ENCODE measurements at places on chromosomes 3 and 15.

GRCh38 chr3:111846039-111846438 is 13.0 kb upstream of the PHLDB2 start:
- DNase-seq, result no peak

- DNase-seq, result no peak
Measured at GRCh38 chr3:27553886-27554540, 69.8 kb upstream of the SLC4A7 start.

DNA sequence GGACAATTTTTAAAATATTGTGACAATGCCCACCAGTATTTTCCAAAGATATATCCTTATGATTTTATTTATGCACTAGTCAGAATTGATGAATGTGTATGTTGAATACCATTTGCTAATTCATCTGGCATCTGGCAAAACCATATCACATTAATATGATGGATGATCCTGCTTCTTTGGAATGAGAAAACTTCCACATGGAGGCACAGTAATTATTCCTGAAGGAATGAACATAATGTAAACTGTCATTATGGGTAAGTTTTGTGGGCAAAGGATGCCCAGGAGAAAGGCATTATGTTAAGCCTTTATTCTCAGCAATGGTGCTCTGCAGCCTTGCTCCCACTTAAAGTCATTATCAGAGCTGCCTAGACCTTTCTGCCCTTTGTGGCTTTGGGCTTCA is 113.0 kb upstream of the MME start:
- no peak for DNase-seq

DNA sequence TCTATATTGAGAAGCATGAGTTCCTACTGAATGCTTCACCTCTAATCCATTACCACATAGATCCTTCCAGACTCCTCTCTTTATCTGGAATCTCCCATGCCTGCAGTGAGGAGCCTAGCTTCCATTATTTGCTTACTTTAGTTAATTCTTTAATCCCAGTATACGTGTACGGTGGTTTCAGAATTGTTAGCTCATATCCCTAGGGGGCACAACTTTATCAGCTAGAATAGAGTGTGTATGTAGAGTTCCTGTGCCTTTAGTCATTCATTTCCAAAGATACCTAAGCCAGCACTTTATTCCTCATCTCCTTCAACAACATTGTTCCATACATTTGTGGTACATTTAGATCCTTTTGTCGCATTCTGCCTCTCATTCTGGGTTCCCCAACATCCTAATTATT is 226.0 kb downstream of the TJP1 start:
- no peak for DNase-seq

- DNase-seq, result peak; percentile 19
Measured at GRCh38 chr3:71930056-71930991, 145.4 kb upstream of the PROK2 start.

- DNase-seq, result no peak
Measured at GRCh38 chr15:35546511-35547381, 781 bp upstream of the DPH6 start.

DNA sequence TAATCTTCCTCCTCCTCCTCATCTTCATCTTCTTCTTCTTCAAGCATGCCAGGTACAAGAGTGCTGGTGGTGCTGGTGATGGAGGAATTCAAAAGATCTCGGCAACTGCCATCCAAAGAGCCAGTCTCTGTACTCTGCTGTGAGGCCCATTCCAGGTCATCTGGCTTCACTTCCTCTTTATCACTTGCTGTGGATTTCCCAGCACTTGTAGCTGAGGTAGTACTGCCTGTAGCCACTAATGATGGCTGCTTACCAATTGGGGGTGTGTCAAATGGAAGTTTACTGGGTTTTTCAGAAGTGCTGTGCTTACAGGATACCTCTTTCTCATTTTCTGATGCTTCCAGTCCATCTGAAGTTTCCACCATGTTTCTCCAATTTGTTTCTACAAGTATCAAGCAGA is 28.8 kb upstream of the SHC4 start:
- DNase-seq, result no peak

DNA sequence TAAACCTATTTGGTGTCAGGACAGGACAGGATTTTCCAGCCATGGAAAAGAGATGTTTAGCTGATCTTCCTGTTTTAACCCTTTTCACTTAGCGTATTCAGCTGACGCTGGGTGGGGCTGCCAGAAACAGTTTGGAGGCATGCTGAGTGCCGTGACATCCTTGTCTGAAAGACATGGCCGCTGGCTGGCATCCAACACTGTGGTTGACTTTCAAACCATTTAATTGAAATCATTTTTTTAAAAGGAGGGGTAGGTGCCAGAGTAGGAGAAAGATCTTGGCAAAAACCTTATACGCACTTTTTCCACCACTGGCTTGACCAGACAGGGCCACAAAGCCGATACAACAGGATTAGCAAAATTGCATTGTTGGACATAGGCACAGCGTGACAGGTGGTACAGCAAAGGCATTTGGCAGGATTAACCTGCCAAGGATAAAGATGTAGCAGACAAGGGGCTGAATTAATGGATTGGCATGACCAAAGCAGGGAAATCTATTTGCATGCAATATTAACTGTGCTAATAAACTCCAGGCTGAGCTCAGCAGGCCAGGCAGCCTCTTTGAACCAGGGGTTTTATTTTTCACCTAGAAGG is 131.8 kb upstream of the TOPAZ1 start:
- no peak for DNase-seq

- DNase-seq, result peak; percentile 33
Measured at GRCh38 chr3:29335438-29335837, 54.6 kb downstream of the RBMS3 start.

GRCh38 chr15:96353930-96354730 is 23.6 kb downstream of the NR2F2 start:
- no peak for DNase-seq

- DNase-seq, result no peak
Measured at GRCh38 chr3:197196192-197196591, 102.2 kb downstream of the DLG1 start.

GRCh38 chr3:16411441-16411840 is 102.1 kb downstream of the RFTN1 start:
- no peak for DNase-seq

- DNase-seq, result no peak
Measured at GRCh38 chr15:78104119-78104479, 11.7 kb downstream of the SH2D7 start.

- DNase-seq, result no peak
Measured at GRCh38 chr3:197561926-197562325, 6.2 kb upstream of the BDH1 start.

GRCh38 chr3:144312702-144313101 is 341.1 kb downstream of the DIPK2A start:
- DNase-seq, result no peak

GRCh38 chr15:89490814-89491315 is 5.5 kb downstream of the RHCG start:
- DNase-seq, result no peak

GRCh38 chr15:45674677-45675076 is 39.8 kb downstream of the SQOR start:
- DNase-seq, result no peak

DNA sequence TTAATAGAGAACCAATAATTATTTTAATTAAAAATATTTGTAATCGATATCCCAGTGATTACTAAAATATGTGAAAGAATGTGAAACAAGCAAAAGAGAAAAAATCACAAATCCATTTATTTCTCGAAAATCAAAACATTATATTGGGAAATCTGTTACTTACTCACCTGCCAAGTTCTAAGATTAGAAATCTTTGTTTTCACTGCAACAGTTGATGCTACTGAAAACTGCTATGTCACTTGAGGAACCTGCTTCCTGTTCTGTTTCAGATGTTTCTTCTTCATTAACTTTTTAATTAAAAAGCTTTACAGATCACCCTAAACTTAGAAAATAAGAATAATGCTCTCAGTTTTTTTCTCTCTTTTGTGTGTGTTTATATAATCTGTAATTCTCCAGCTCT is 13.7 kb upstream of the DPH6 start:
- DNase-seq, result no peak

DNA sequence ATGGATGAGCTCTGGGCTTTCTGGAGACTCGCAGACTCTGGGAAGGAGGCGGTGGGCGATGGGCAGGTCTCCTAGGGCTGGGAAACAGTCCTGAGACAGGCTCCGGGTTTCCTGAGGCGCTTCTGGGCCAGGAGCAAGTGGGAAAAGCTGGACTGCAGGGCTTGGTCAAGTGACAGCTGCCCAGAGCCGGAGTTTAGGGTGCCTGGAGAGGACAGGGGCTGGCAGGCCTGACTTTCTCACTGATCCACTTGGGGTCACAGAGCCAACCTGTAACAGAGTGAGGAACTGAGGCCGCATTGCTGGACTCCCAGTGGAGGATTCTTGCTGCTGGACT is 107.9 kb downstream of the APBA2 start:
- no peak for DNase-seq

GRCh38 chr3:7638103-7638502 is 777.2 kb downstream of the GRM7 start:
- no peak for DNase-seq

DNA sequence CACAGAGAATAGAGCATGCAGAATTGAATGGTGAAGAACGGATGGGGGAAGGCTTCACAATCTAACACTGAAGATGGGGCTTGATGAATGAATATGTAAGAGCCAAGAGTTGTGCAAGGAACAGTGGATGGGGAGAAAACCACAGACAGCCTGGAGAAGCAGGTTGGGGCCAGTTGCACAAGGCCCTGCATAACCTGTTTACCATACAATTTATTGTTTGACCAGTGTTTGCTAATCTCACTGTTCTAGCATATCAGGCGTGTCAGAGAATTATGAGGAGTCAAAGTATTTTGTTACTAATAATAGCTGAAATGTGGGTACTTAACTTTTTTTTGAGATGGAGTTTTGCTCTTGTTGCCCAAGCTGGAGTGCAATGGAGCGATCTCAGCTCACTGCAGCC is 36.4 kb downstream of the LINS1 start:
- no peak for DNase-seq

DNA sequence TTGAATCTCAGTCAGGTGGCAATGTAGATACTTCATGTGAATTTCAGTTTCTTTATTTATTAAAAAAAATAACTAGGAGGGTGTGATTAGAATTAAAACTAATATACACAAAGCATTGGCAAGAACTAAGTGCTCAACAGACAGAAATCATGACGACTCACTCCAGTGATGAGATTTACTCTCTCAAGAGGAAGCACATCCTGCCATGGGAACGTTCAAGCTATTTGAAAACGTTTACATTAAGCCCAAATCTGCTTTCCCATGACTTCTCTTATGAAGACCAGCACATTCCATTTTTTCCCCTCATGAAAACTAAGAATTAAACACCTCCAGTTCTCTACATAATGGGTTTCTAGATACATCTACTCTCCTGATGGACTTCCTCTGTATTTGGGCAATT is 8.5 kb downstream of the WDR53 start:
- no peak for DNase-seq

- DNase-seq, result no peak
Measured at GRCh38 chr3:23741036-23741706, 64.6 kb upstream of the UBE2E1 start.

DNA sequence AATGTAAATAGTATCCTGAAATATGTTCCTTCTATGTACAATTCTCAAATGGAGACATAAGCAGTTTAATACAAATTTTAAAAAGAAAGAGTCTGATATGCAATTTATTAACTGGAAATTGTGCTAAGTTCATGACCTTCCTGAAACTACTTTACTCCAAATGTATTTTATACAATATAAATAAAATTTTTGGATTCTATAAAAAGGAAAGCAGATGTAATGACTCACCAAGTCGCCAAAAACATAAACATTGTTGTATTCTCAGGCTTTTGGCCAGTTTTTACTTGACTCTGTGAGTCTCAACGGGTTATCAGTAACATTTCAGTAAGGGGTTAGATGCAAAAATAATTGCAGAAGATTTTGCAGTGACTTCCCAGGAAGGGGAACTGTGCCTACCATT is 948.2 kb downstream of the EPHA3 start:
- no peak for DNase-seq

DNA sequence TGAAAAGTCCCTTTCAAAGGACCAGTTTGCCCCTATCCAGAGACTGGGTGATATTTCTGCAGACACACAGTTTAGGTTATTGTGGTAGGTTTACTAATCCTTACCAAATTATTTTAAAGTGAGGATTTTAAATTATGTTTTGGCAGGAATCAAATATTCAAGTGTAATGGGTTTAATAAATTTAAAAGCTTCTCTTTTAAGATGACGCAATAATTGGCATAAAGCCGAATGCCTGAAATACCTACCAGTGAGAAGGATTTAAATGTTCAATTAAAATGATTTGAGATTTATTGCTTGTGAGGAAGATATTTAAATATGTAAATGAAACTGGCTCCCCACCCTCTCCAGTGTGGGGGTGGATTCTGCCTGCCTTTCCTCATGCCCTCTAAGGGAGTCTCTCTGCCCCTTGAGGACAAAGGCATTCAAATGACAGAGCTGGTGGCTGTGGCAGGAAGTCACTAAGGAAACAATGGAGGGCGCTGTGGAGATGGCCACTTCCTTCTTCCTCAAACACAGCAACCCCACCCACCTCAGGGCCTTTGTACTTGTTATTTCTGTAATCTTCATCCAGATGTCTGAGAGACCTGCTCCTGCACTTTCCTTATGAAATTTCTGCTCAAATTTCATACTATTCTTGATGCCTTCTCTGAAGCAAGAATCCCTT is 131.7 kb downstream of the TNIK start:
- no peak for DNase-seq

DNA sequence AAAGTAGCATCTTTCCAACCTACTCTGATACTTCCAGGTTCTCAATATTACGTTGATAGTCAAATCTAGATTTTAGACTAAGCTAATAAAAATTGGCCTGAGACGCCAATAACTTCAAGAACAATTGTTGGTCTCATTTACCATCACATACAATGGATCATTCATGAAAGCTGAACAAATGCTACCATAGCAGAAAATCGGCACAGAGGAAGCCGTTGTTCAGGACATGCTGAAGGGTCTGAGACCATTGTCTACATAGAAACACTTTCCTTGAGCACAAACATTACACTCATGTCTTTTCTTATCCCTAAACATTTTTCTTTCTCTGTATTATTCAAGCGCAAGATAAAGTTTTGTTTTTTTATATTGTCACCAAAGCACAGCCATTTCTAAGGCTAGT is 37.2 kb upstream of the FHIT start:
- DNase-seq, result no peak

GRCh38 chr3:89353465-89353864 is 246.0 kb downstream of the EPHA3 start:
- no peak for DNase-seq

GRCh38 chr3:6860149-6860953 is 564 bp upstream of the GRM7 start:
- no peak for DNase-seq

GRCh38 chr3:150249779-150250470 is 158.2 kb upstream of the TSC22D2 start:
- DNase-seq, result no peak

- DNase-seq, result no peak
Measured at GRCh38 chr3:10817506-10817905, 1.5 kb downstream of the SLC6A11 start.

DNA sequence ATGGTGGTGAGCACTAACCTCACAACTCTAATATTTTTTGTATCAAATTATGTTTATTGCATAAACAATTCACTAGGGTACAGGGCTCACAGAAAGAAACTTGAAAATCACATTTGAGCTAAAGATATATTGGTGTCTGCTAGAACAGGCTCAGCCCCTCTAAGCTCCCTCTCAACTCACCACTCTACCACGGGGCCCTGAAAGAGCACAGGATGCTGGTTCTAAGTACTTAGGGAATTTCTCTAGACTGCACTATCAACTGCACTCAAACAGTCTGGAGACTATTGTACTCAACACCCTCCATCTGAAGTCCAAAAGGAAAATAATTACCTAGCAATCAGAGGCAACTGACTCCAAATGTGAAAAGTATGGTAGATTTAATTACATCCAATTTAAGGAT is 98.7 kb upstream of the STRIT1 start:
- DNase-seq, result no peak

- DNase-seq, result no peak
Measured at GRCh38 chr15:67024314-67024997, 40.9 kb upstream of the SMAD3 start.

- DNase-seq, result no peak
Measured at GRCh38 chr15:74409225-74409624, 24.5 kb downstream of the SEMA7A start.
